Activated CD8-positive, alpha-beta memory T cell treated with anti-CD3 and anti-CD28 coated beads for 1 hour (primary cell): ENCODE measurements at places on chromosomes 3 and 15.

GRCh38 chr15:65529762-65530317 lies 423 bp upstream of the HACD3 start:
- no peak for DNase-seq

DNA sequence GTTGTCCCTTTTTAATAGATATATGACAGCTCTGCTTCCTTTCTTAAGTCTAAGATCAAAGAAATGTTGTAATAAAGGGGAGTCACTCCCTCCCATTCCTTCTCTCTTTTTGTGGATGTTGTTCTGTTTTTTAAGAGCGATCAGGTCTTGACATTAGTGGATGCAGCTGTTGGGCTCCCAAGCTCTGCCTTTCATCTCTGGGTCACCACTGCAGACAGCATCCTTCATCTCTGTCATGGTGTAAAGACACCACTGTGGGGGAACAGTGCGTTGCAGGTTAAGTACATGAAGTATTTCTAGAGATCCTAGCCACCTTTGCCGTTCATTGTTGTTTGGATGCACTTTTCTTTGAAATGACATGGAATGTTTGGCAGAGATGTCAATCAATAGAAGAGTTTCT lies 17.7 kb downstream of the FNDC3B start:
- no peak for DNase-seq

DNA sequence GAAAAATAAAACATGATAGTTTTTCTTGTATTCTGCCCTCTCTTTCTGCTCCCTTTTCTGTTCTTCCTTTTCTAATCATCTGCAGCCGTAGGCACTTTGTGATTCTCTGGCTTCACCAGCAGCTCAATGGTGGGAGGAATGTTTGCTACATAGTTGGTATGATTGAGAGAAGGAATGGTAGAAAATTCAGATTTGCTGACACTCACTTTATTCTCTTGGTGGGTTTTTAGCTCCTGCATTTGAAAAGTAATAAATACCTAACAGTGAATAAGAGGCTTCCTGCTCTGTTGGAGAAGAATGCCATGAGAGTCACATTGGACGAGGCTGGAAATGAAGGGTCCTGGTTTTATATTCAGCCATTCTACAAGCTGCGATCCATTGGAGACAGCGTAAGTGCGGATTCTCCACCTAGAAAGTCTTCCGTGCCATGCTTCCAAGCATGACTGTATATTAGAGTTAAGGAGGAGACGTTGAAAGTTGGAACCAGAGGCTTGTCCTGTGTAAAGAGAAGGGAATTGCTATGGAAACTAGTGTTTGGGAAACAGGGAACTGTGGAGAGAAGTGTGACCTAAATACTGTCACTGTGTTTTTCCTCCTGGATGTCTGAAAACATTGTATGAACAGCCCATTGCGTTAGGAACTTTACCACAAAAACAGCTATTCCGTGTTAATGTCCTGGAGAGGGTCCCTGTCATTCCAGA lies 148.9 kb downstream of the ITPR1 start:
- DNase-seq = no peak

GRCh38 chr3:86890741-86891396 lies 100.1 kb downstream of the VGLL3 start:
- DNase-seq = no peak

GRCh38 chr15:41779662-41780157 lies 5.4 kb downstream of the MAPKBP1 start:
- no peak for DNase-seq
